ENCODE measurements at places on chromosomes 1 and 21.
A peak's percentile ranks its signal among the peaks of the same experiment; 100 is the strongest.

DNA sequence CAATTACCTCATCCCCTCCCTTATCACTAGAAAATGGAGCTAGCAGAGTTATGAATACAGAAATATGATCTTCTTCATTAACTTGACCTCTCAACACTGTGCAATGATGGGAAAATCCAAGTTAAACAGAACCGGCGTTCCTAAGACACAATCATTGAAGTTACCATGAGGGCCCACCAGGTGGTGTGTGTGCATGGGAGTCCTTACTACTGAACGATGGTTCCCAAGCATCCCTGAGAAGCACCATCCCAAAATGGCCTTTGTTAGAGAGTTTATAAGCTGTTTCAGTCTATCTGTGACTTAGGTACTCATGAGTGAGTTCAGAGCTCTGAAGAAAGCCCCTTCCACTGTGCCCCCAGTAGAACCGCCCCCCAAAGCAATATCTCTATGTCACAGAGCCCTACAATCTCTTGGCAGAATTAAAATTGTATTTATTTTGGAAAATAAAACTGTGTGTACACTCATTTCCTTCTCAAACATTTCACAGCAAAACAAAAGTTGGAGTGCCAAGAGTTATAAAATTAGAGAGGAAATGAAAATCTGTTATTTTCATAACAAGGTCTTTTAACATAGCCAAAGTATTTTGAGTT, 56.8 kb downstream of the PLD5 start:
- peak; percentile 2 for DNase-seq

GRCh38 chr21:35159881-35160280, 110.8 kb upstream of the RUNX1 start:
- no peak for DNase-seq

GRCh38 chr1:114505148-114505561, 5.8 kb downstream of the TRIM33 start:
- no peak for DNase-seq

DNA sequence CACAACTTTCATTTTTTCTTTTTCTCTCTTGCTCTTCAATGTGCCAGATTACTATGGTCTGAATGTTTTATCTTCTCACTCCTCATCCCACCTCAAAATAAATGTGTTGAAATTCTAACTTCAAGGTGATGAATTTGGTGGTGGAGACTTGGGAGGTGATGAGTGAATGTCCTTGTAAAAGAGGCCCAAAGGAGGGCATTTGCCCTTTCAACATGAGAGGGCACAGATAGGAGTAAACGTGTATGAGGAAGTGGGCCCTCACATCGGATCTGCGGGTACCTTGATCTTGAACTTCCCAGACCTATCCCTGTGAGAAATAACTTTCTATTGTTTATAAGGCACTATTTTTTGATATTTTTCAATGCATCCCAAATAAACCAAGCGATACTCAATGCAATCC, 412.3 kb upstream of the ADGRL2 start:
- DNase-seq, result no peak

Measured in stimulated activated CD4-positive, alpha-beta T cell treated with anti-CD3 and anti-CD28 coated beads, TNF-alpha, amount 100 ng/mL, for 1 hour (primary cell).